ENCODE measurements at places on chromosomes 13 and 19.

- no peaks in the 10 kb centered on the region for H3K27me3 ChIP-seq
- H3K36me3 ChIP-seq = peaks cover 37% of the 10 kb centered on the region
- peaks cover 40% of the 10 kb centered on the region for H3K4me1 ChIP-seq
- peak overlapping the region; percentile 74 for H3K27ac ChIP-seq
- peak; percentile 85 for DNase-seq
Measured at GRCh38 chr19:38729653-38730469, 14.4 kb downstream of the CAPN12 start.

GRCh38 chr19:40702337-40703012, 12.0 kb upstream of the NUMBL start:
- no peaks in the 10 kb centered on the region for H3K27me3 ChIP-seq
- peaks cover 24% of the 10 kb centered on the region for H3K36me3 ChIP-seq
- no peaks in the 10 kb centered on the region for H3K4me1 ChIP-seq
- H3K27ac ChIP-seq = no peak overlapping the region

- peak; percentile 68 for DNase-seq
- no peak overlapping the region for H3K4me3 ChIP-seq
- no peaks in the 10 kb centered on the region for H3K4me1 ChIP-seq
- H3K36me3 ChIP-seq = no peaks in the 10 kb centered on the region
Measured at GRCh38 chr13:111789011-111789410, 277.9 kb upstream of the SOX1 start.

DNA sequence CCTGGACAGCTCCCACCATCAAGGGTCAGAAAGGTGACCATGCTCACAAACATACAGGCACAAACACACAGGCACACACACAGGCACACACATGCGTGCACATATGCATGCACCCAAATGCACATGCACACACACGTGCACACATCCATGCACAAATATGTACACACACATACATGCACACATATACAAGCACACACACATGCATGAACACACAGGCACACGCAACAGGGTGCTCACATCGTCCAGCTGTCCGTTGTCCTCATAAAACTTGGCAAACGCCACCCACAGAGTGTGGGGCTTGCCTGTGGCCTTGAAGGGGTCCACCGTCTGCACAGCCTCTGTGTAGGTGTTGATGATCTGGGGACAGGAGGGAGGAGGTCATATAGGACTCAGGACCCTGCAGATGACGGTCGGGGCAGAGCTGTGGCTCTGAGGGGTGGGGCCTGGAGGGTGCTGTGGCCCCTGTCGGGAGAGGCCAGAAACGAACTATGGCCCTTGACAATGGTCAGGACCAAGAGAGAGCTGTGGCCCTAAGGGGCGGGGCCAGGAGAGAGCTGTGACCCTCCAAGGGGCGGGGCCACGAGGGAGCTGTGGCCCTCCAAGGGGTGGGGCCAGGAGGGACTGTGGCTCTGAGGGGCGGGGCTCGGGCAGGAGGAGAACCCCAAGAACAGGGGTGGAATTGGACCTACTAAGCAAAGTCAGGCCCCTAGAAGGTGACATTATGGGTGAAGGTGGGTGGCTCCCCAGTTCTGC, 6.2 kb downstream of the XAB2 start:
- peaks cover 6% of the 10 kb centered on the region for H3K4me1 ChIP-seq
- DNase-seq = no peak
- H3K27ac ChIP-seq = no peak overlapping the region

DNA sequence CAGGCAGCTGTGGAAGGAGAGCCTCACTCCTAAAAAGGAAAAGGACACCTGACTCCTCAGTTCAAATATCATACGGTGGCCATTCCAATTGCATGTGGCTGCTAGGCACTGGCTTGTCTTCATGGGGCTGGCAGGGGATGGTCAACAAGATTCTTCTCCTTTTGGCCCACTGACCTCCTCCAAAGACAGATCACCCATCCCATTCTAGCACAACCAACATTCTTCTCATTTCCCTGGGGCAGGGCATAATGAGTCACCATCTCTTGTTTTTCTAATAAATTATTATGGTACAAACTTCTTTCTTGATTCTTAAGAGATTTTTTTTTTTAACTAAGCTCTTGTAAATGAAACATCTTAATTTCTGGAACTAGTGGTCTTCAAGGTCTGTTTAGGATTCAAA, 136.7 kb upstream of the NBEA start:
- no peak overlapping the region for H3K27ac ChIP-seq
- no peaks in the 10 kb centered on the region for H3K27me3 ChIP-seq
- peaks cover 4% of the 10 kb centered on the region for H3K4me1 ChIP-seq
- H3K4me3 ChIP-seq = no peak overlapping the region

DNA sequence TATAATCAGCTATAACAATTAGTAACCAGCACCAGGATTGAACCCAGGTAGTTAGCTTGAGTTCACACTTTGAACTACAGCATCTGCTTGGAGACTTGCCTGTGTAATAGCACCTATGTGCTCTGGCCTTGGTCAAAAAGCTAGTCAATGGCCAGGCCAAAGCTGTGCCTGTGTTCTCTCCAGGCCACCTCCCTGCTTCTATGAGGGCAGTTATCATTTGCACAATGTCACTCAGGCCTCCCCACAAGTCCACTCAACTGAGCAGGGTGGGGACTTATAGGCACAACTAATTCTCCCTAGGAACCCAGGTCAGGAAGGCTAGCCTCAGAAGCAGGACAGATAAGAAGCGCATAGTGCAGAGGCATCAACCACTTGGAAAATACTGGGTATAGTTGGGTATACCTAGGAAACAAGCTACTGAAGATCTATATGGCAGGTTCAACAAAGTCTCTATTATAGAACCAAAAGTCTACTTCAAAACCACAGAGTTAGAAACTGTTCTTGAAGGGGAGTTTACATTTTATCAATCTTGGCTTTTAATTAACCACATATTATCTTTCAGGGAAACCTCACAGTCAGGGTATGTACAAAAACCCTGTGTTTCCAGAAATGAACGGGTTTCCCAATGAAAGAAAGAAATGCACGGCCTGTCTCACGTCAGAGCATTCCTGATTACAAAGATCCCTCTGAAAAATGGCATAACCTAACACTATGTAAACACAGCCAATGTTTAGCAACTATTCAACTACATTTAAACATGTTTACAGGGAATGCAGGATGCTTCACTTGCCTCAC, 140.9 kb downstream of the ABCC4 start:
- no peak for DNase-seq
- no peaks in the 10 kb centered on the region for H3K36me3 ChIP-seq
- no peaks in the 10 kb centered on the region for H3K27me3 ChIP-seq
- no peaks in the 10 kb centered on the region for H3K4me1 ChIP-seq
- H3K27ac ChIP-seq = no peak overlapping the region

- H3K4me1 ChIP-seq = peaks cover 17% of the 10 kb centered on the region
- DNase-seq = no peak
- H3K27ac ChIP-seq = no peak overlapping the region
- peak overlapping the region; percentile 57 for H3K4me3 ChIP-seq
Measured at GRCh38 chr19:2289714-2290435, 7.9 kb upstream of the PEAK3 start.
